ENCODE measurements at places on chromosomes 16 and 17.

DNA sequence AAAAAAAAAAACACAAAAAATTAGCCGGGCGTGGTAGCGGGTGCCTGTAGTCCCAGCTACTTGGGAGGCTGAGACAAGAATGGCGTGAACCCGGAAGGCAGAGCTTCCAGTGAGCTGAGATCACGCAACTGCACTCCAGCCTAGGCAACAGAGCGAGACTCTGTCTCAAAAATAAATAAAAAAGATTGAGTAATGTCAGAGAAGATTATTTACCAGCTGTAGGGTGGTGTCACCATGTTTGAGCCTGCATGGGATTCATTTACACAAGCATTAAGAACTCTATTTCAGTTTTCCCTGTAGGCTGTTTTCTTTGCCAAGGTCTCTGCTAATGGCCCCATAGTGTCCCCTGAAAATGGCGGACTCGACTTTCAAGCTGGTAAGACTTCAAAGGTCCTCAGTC lies 575.0 kb downstream of the CDH13 start:
- no peak for DNase-seq

- DNase-seq, result no peak
Measured at GRCh38 chr17:37274461-37274860, 101.3 kb upstream of the C17orf78 start.

DNA sequence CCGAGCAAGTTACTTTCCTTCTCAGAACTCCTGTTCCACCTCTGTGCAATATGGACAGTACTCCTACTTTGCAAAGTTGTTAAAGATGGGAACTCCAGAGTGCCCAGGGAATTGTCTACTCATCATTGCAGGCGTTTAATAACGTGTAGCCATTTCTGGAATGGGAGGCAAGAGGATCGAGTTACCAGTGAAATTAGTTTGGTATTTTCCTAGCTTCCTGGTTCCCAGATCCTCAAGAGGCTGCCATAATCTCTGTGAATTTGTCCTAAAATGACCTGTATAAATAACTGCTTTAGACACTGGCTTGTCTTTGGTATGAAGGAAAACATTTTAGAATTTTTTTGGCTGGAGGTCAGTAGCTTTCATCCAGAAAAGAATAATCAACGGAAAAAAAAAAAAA lies 27.7 kb downstream of the WWOX start:
- DNase-seq, result peak; percentile 79

DNA sequence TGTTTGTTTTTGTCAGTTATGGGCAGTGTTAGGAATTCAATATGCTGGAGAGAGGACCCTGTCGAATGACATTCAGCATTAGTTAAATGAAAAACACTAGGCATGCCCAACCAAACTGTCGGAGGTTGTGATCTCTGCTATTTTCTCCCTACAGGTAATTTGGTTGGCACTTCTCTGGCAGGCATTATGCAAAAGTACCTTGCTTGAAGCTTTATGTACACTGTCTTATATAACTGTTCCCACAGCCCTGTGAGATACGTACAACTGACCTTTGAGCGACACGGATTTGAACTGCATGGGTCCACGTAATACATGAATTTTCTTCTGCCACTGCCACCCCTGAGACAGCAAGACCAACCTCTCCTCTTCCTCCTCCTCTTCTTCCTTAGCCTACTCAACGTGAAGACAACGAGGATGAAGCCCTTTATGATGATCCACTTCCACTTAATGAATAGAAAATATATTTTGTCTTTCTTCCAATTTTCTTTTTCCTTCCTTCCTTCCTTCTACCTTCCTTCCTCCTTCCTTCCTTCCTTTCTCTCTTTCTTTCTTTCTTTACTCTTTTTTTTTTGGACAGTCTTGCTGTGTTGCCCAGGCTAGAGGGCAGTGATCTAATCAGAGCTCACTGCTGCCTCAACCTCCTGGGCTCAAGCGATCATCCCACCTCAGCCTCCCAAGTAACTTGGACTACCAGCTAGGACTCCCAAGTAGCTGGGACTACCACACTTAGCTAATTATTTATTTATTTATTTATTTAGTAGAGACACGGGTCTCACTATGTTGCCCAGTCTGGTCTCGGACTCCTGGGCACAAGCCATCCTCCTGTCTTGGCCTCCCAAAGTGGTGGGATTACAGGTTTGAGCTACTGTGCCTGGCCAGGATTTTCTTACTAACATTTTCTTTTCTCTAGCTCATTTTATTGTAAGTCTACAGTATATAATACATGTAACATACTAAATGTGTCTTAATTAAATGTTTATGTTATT lies 77.3 kb downstream of the WIPI1 start:
- DNase-seq, result no peak

DNA sequence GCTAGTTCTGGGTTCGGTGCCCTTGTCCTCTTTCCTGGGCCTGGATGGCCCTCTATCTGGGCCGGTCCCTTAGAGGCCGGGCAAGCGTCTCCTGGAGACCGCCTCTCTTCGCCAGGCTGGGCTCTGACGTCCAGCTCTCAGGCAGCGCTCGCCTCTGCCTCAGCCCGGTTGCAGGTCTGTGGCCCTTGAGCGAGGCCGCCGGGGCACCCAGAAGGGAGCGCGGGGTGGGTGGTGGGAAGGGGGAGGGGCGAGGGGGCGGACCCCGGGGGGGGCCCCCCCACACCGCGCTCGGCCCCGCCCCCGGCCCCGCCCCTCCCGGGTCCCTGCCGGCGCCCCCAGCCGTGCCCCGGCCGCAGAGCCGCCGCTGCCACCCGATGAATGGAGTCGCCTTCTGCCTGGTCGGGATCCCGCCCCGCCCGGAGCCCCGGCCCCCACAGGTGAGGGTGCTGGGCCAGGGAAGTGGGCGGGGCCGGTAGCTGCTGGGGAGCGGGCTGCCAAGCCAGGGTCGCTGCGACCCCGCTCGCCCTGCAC lies at the start of gene ARHGAP23:
ARHGAP23 (plus strand) TSS at position 353 of the 531 bp plus-strand sequence; CDS start at position 375, 22 bp downstream.
- peak; percentile 67 for DNase-seq

GRCh38 chr17:72985882-72986720 lies 106.4 kb downstream of the SLC39A11 start:
- DNase-seq, result peak; percentile 74

GRCh38 chr16:48330189-48330840 lies 54.9 kb downstream of the SIAH1 start:
- DNase-seq, result no peak

GRCh38 chr16:82317411-82318167 lies 147.6 kb upstream of the MPHOSPH6 start:
- DNase-seq, result no peak

DNA sequence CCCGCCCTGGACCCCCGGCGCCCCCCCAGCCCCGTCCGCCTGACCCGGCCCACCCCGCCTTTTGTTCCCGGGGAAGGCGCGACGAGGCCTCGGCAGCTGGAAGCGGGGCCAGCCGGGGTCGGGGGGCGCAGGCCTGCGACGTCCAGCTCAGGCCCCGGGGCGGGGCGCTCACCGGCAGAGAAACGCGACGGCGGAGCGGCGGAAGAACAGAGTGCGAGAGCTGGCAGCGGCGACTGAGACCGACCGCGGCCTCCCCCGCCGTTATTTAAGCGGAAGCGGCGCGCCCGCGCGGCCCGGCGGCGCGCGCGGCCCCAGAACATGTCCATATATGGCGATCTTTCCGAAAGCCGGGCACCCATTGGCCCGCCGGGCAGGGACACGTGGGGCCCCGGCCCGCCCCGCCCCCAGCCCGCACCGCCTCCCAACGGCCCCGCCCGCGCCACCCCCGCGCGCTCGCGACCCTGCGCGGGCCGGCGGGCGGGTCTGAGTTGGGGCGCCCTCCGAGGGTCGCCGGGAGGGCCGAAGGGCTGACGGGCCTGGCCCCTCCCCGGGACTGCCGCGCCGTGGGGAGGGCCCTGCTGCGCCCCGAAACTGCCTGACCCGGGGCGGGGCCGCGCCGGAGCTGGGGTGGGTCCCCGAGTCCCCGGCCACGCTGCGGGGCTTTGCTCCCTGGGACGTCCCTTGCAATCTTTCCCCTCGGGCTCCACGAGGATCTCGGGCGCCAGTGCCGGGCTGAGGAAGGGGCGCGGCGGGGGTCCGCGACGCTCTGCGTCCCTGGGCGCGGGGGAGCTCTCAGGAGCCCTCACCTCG lies at the start of gene ACTG1:
ACTG1 (minus strand) TSS at position 238 of the 810 bp plus-strand sequence. CDS start 445 bp downstream, outside the sequence.
- DNase-seq, result peak; percentile 97

- DNase-seq, result no peak
Measured at GRCh38 chr16:73287859-73288405, 240.0 kb upstream of the ZFHX3 start.

GRCh38 chr17:76597156-76598003 lies 11.7 kb upstream of the ST6GALNAC2 start:
- no peak for DNase-seq

- DNase-seq, result no peak
Measured at GRCh38 chr16:62216837-62217236, 180.6 kb upstream of the CDH8 start.

All from fibroblast of skin of scalp (primary cell).